ENCODE measurements at places on chromosomes 5 and 9.

GRCh38 chr5:173984218-173984617 is 4.8 kb upstream of the C5orf47 start:
- DNase-seq, result no peak

DNA sequence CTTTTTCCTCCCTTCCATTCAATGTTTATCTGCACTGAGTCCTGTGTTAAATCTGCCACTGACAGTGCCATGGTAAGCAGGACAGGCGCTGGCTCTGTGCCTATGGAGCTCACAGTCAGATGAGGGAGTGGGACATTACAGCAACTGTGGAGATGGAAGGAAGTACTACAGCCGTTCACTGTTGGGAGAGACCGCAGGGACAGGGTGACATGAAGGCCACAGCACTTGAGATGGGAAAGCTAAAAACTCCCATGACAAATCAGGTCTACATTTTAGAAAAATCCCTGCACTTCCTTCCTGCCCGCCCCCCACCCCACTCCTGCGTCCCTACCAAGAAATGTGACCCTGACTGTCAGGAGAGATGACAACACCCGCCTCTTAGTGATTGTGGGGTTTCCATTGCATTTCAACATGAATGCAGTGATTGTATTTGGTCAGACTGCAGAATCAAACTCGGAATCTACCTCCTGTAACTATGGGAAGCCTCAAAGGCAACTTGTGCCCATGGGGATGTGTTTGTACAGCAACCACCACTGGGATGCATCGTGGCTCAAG is 56.4 kb downstream of the GTF3C4 start:
- no peak for DNase-seq

DNA sequence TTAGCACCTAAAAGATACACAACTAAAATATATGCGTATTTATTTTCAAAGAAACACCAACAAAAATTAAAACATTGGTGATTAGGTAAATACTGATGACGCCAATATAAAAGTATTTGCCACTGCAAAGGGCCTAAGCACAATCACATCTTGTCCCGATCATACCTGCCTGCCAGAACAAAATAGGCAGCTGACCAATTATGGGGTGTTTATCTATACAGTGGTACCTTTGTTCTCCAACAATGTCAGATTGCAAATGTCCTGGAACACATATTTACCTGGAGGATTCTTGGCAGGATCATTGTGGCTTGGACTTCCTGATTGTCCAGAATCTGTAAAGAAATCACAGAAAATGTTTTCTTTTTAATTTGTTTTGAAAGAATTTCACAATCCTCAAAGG is 134.5 kb downstream of the NFIB start:
- DNase-seq, result no peak

GRCh38 chr5:146048994-146049703 is 56.2 kb downstream of the PLAC8L1 start:
- no peak for DNase-seq

- no peak for DNase-seq
Measured at GRCh38 chr9:38361473-38361850, 31.0 kb upstream of the ALDH1B1 start.

DNA sequence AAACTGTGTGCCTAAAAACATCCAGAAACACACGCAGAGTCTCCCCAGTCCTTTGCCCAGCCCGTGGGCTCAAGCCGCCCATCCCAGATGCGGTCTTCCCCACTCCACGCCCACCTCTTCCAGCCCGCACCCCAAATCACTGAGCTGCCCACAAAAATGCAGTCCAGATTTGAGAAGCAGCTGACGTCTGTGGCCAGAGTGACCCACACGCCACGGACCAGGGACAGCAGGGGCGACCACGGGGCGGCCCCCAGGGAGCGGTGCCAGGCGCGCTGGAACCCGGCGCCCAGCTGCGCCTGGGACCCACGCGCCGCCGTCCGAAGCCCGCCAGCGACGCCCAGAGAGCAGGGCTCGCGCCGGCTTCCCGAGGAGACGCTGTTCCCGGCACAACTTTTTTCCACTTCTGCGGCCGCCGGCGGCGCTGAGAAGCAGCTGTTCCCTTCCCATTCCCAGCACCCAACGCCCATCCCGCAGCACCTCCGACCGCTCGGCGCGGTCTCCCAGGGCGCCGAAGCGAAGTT is 674 bp downstream of the LHFPL2 start:
- no peak for DNase-seq

- DNase-seq, result no peak
Measured at GRCh38 chr5:137604348-137605095, 105.4 kb upstream of the SPOCK1 start.

GRCh38 chr9:90813523-90813922 is 11.9 kb downstream of the SYK start:
- no peak for DNase-seq

- DNase-seq, result no peak
Measured at GRCh38 chr5:125269926-125270325, 523.5 kb upstream of the ZNF608 start.

GRCh38 chr9:10354591-10354990 is 258.2 kb downstream of the PTPRD start:
- no peak for DNase-seq

DNA sequence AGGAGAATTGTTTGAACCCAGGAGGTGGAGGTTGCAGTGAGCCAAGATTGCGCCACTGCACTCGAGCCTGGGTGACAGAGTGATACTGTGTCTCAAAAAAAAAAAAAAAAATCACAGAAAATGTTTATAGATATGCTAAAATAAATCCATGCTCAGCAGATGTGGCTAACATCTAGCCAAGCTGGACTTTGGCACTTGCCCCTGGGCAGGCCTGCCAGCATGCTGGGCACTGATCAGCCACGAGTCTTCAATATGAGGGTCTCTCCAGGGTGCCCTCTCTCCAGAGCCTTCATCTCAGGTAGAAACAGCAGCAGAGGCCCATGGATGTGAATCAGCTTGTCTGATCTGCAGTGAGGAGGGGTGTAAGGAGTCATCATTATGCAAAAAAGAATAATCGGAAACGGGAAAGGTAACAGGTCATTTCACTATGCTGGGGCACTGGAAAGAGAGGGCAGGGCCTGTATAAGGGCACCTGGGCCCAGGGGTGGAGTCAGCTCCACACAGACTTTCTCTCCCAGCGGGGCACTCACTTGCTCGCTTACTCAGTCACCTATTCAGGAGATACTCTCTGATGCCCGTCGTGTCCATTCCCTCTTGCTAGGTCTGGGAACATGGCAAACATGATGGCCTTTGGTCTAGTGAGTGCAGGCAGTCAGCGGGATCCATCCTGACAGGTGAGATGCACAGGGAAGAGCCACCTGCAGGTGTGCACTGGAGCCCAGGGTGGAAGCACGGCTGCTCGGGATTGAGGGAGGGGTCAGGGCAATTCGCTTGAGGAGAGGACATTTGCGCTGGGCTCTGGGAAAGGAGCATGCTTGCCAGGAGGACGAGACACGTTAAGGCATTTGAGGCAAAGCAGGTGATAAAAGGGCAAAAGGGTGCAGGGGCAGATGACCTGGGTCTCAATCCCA is 17.1 kb downstream of the RNF44 start:
- no peak for DNase-seq

DNA sequence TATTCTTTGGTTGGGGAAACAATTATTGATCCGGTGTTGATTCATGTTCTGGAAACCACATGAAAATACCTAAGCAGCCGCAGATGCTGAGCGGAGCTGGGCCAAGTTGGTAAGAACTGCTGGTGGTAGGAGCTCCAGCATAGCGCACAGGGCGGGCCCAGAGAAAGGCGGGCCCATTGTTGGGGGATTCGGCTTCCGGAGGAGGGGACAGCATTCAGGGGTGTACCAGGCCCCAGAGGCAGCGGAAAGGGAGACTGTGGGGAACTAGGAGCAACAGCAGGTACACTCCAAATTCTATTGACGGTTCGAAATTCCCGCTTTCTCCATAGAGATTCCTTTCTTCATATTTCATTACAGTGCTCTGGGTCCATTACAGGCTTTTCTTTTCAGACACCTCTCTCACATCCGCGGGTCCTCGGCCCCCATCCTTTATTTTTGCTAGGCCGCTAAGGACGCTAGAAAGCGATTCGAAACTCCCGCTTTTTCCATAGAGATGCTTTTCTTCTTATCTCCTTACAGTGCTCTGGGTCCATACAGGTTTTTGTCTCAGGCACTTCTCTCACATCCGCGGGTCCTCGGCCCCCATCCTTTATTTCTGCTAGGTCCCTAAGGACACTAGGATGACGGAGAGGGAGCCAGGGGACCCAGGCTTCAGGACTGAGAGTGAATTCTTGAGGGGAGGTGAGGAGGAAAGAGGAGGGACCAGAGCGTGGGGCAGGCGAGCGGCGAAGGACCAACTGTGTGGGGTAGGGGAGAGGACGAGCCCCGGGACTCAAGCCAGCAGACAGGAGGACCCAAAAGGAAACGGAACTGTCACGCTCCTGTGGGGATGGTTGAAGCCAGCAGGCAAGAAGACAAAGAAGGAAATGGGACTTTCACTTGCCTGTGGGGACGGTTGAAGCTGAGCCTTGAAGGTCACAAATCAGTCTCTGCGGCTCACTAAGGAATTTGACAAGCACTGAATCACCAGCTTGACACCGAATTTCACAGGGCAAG is at the start of gene CCDC152:
Gene CCDC152, plus strand, starts transcription at position 213 of the 996 bp plus-strand sequence. CDS start 2,304 bp downstream, outside the sequence.
- no peak for DNase-seq

GRCh38 chr5:73390972-73391371 is 57.6 kb downstream of the FOXD1 start:
- no peak for DNase-seq

DNA sequence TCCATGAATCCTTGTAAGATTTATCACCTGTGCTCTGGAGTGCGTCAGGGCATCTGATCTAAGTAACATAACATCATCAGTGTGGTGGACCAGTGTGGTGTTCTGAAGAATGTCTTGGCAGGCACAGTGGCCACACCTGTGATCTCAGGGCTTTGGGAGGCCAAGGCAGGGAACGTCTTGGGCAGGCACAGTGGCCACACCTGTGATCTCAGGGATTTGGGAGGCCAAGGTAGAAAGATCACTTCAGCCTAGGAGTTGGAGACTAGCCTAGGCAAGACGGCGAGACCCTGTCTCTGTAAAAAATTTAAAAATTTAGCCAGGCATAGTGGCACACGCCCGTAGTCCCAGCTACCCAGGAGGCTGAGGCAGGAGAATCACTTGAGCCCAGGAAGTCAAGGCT is 185.5 kb downstream of the CACNA1B start:
- no peak for DNase-seq

- DNase-seq, result no peak
Measured at GRCh38 chr5:95581576-95581975, 26.7 kb downstream of the ARSK start.

Measured in right atrium auricular region (tissue), 2 donors.